Fibroblast of the aortic adventitia (primary cell): ENCODE measurements at places on chromosomes 16 and 17. TPM values are rescaled to one million over a fixed set of nuclear protein-coding genes. Genes with fewer than 3 reads are reported as not detected.

SLC13A2 gene
- not detected in 2 replicates for total RNA-seq

- DNase-seq, result no peak
These were observed 8.2 kb upstream of the MPRIP start for GRCh38 chr17:17034026-17034425.

DNA sequence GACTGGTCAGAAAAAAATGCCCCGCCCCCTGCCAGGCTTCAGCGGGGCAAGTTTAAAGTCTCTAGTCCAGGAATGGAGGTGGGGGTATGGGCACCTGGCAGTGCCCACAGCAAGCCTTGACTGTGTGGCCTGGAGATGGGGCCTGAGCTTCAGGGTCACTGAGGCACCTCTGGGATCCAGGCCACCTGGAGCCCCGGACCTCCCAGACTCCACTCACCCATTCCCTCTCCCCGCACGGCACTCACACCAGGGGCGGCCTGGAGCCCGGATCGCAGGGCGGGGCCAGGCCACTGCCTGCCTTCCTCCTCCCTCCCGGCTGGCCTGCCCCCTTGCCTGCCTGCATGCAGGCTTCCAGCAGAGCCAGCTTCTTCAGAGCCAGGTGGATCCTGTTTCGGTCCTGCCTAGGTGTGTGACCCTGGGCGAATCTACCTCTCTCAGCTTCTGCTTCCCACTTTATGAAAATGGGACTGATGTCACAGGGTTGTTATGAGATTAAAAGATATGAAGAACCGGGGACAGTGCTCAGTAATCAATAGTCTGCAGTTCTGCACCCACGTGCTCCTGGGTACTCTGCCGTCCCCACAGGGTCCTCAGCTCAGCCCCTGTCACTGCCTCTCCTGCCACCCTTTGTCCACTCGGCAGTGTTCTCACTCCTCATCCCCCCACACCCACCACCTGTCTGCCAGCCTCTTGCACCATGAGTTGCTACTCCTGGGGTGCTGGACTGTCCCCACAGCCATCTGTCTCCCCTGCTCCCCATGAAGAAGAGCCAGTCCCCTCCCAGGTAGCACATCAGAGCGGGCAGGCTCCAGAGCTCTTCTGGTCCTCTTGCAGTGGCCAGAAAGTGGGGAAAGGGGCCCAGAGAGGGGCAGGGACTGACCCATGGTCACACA lies 1.2 kb upstream of the TCAP start:
- DNase-seq, result no peak

- DNase-seq, result no peak
These were observed 8.6 kb downstream of the C16orf96 start for GRCh38 chr16:4564661-4565267.

GRCh38 chr17:46020023-46020761 lies 21.1 kb downstream of the STH start:
- DNase-seq, result no peak

CIBAR2 gene
- not detected in 2 replicates for total RNA-seq

GRCh38 chr17:78026381-78026780 lies 67.9 kb downstream of the TNRC6C start:
- DNase-seq, result no peak

DCAF7 gene
- total RNA-seq, result 28.5 and 31.5 TPM in 2 replicates

AOC3 gene
- under 0.01 and 0.08 TPM in 2 replicates for total RNA-seq

- DNase-seq, result no peak
These were observed 57.0 kb upstream of the CBFA2T3 start for GRCh38 chr16:89033796-89034572.
